ENCODE measurements at places on chromosomes 16 and 17.

DNA sequence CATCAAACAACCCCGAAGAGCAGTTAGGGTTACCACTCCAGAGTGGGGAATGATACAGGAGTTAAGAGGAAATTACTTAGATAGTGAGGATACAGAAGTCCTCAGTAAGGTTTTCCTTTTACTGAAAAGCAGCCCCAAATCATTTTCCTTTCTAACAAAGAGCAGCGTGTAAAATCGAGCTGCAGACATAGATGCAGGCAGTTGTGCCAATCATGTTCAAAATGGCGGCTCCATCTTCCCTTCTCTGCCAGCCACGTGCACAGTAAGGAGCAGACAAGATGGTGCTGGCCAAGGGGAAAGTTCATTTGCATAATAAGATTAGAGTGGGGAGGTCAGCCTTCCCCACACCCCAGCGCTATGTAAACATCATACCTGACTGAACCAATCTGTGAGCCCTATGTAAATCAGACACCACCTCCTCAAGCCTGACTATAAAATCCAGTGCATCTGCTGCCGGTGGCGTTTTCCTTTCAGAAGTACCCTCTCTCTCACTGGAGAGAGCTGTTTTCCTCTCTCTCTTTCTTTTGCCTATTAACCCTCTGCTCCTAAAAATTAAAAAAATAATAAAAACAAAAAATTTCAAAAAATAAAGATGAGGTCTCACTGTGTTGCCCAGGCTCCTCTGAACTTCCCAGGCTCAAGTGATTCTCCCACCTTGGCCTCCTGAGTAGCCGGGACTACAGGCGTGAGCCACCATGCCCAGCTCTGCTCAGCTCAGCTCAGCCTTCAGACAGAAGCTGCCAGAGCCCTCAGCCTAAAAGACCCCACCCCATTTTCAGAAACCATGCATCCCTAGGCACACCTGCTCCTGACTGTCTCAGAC is 2.6 kb upstream of the SRL start:
- no peak for DNase-seq

GRCh38 chr17:35052780-35053179 is 10.7 kb downstream of the RFFL start:
- DNase-seq: no peak

DNA sequence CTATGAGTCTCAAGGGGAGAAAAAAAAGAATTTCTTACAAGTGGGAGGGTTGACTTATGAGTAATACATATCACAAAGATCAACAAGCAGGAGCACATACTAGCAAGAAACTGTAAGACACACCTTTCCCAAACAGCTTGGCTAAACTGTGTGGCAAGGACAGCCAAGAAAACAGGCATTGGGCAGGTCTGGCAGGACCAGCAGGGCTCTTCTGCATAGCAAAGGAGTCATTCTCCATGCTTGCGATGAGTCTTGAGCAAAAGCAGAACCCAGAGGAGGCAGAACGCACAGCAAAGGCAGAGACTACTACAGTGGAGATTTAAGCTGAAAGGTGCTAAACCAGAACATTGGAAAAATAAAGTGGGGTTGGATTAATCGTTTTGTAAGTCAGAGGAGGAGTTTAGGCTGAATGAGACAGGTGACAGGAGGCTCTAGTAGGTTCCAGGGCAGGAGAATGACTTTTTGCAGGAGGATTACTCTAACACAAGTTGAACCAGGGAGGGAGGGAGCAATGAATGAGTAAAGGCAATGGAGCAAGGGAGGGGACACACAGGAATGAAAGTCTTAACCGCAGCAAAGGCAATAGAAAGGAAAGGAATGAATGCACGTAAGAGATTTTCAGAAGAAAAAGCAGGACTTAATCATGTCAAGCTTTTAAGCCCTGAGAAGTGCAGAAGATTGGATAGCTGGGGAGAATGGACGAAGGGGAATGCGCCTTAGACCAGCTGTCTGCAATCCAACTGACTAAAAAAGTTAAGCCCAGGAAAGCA is 2.7 kb downstream of the N4BP1 start:
- no peak for DNase-seq

- DNase-seq: no peak
These were observed 36.0 kb upstream of the ADCY9 start for GRCh38 chr16:4152267-4152666.

- DNase-seq: no peak
These were observed 13.7 kb upstream of the LGALS3BP start for GRCh38 chr17:78993241-78993956.

- no peak for DNase-seq
These were observed 80.6 kb downstream of the TUBD1 start for GRCh38 chr17:59812139-59812538.

GRCh38 chr16:68402748-68403040 is 45.6 kb downstream of the SMPD3 start:
- DNase-seq: no peak

GRCh38 chr17:39246274-39246673 is 20.5 kb upstream of the STAC2 start:
- no peak for DNase-seq

DNA sequence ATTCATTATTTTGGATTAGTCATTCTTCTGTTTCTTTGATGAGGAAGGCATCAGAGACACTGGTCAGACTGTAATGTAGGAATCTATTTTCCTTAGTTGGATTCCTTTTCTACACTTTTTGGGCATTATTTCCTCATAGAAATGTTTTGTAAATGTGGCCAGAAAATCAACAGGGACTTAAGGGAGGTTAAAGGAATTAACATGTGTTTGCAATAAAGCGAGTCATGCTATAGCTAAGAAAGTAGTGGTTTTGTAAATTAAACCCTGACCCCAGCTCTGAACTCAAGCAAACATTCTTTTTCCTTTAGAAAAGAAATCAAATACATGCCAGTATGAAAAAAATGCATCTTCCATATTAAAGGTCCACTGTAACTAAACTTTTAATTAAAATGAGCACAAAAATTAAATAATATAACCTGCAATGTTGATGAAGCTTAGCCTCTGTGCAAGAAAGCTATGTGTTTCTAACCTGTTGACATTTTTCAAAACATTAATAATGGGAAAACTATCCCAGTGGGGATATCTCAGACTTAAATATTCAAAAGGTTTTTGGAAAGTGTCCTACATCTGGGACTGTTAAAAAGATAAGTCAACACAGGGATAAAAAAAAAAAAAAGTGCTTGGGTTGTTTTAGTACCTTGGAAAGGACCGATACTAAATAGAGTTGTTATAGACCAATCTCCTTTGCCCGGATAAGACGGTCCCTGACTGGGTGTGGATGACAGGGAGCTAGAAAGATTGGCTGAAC is 428.0 kb downstream of the CA10 start:
- DNase-seq: no peak

GRCh38 chr16:73714976-73715375 is 581.6 kb upstream of the PSMD7 start:
- DNase-seq: no peak

- DNase-seq: no peak
These were observed 8.3 kb downstream of the TMEM114 start for GRCh38 chr16:8581831-8582580.

DNA sequence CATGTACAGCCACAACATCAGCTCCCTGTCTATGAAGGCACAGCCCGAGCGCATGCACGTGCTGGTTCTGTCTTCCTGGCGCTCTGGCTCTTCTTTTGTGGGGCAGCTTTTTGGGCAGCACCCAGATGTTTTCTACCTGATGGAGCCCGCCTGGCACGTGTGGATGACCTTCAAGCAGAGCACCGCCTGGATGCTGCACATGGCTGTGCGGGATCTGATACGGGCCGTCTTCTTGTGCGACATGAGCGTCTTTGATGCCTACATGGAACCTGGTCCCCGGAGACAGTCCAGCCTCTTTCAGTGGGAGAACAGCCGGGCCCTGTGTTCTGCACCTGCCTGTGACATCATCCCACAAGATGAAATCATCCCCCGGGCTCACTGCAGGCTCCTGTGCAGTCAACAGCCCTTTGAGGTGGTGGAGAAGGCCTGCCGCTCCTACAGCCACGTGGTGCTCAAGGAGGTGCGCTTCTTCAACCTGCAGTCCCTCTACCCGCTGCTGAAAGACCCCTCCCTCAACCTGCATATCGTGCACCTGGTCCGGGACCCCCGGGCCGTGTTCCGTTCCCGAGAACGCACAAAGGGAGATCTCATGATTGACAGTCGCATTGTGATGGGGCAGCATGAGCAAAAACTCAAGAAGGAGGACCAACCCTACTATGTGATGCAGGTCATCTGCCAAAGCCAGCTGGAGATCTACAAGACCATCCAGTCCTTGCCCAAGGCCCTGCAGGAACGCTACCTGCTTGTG is 10.7 kb downstream of the CHST4 start:
- no peak for DNase-seq

- DNase-seq: no peak
These were observed 982 bp upstream of the NEURL4 start for GRCh38 chr17:7329997-7330637.

DNA sequence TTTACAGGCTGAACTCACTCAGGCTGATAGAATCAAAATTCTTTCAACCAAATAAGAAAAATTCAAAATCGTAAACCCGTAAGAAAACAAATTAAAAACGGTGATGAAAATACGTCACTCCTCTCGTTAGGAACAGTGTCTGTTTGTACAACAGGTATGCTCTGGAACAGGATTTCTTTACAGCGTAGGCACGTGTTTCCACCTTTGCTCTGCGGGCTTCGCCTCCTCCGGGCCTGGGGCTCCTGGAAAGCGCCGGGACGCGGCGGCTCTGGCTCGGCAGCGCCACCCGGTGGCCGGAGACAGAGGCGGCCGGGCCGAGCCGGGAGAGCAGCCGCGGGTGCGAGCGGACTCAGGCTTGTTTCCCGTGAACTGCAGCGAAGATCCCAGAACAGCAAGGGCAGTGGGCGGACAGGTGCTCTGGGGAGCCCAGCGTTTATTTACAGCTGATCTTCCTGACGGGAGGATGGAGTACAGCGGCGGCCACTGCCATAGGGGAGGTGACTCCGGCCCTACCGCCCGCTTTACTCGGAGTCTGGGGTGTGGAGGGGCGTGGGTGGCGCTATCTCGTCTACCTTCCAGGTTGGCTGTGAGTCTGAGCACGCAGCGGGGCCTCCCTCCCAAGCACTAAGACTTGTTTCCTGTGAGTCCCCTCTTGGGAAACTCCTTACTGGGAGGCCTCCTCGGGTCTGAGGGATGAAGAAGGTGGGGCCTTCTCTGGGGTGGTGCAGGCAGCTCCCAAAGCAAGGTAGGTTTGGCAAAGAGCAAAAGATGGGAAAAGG is 40.5 kb upstream of the ATP2A3 start:
- no peak for DNase-seq

- no peak for DNase-seq
These were observed 4.9 kb downstream of the TBX2 start for GRCh38 chr17:61404663-61404912.

DNA sequence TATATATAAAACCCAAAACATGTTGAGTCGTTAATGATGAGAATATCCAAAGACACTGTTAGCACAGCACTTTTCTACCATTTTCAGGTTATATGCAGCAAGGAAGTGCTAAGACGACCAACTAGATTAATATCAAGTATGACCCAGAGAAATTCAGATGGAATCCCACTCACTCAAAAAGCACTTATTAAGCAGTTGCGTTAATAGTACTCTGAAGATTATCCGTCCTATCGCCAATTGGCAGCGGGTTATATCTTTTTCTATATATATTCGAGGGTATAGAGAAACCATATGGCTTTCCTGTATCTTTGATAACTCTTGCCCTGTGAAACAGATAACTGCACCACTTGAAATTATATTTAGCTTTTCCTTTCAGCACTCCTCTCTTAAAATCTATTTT is 1.1 kb downstream of the CRLF3 start:
- DNase-seq: no peak

GRCh38 chr17:48671697-48672171 is 45.6 kb upstream of the HOXB9 start:
- DNase-seq: peak; percentile 94

- no peak for DNase-seq
These were observed 797 bp downstream of the GRB7 start for GRCh38 chr17:39738568-39738901.

DNA sequence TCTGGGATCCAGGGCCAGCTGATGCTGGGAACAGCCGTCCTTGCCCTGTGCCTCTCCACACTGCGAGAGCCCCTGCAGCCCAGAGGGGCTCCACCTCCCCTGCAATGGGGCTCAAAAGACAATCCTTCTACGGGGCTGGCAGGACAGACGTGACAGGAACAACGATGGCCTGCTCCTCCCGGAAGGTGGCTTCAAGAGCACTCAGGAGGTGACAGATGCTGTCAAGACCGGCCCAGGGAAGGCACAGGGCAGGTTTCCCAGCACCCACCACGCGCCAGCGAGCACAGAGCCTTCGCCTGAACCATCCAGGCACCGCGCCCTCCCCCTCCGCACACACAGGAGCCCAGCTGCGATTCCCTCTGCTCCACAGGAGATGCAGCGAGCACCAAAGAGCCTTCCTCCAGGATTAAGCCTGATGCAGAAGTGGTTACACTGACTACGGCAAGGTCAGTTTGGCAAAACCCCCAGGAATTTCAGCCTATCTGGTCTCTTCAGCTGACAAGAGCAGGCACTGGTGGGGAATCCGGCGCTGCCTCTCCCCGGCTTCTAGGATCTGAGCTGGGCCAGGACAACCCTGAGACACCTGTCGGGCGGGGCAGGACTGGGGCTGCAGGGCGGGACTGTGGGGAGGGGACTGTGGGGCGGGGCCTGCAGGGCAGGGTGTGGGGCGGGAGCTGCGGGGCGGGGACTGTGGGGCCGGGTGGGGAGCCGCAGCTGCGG is 103.4 kb downstream of the ZNF778 start:
- no peak for DNase-seq

DNA sequence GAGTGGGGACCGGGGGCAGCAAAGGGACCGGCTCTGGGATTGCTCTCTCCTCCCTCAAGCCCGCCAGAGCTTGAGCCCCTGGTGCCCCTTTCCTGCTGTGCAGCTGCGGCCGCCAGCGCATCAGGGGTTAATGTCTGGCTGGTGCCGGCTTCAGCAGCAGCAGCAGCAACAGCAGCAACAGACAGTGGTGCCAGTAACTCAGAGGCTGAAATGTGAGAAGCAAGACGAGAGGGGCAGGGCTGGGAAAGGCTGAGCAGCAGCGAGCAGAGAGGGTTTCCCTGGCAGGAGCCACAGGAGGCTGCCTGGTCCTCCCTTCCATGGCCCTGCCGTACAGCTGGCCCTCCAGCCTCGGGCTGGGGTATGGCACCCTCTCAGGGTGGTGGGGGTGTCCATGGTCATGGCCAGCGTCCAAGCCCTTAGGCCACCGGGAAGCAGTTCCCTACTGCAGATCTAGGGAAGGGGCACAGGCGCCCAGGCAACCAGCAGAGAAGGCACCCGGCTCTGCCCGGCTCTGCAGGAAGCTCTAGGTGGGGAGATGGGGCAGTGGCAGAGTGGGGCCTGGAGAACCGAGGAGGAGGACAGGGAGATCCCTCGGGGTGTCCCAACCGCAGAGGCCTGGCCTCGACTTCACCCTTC is 21.1 kb upstream of the TFAP4 start:
- no peak for DNase-seq

- peak; percentile 100 for DNase-seq
These were observed 103.7 kb downstream of the NPIPB5 start for GRCh38 chr16:22614271-22614947.

GRCh38 chr17:9780552-9780951 is 10.8 kb downstream of the DHRS7C start:
- DNase-seq: no peak
